Activated CD4-positive, alpha-beta memory T cell treated with anti-CD3 and anti-CD28 coated beads for 36 hours (primary cell): ENCODE measurements at places on chromosomes 5 and 9. TPM values are rescaled to one million over a fixed set of nuclear protein-coding genes. Genes with fewer than 3 reads are reported as not detected.

The PCDHGA5 gene
- not detected for total RNA-seq

The LVRN gene
- not detected for total RNA-seq

The PCDHGB7 gene
- not detected for total RNA-seq

The SPDL1 gene
- 34.9 TPM for total RNA-seq

The RANBP3L gene
- not detected for total RNA-seq

The MORN5 gene
- not detected for total RNA-seq

The LCN9 gene
- total RNA-seq = not detected

The SLC6A19 gene
- not detected for total RNA-seq

The DAPK1 gene
- 3.3 TPM for total RNA-seq

The FCN2 gene
- not detected for total RNA-seq

DNA sequence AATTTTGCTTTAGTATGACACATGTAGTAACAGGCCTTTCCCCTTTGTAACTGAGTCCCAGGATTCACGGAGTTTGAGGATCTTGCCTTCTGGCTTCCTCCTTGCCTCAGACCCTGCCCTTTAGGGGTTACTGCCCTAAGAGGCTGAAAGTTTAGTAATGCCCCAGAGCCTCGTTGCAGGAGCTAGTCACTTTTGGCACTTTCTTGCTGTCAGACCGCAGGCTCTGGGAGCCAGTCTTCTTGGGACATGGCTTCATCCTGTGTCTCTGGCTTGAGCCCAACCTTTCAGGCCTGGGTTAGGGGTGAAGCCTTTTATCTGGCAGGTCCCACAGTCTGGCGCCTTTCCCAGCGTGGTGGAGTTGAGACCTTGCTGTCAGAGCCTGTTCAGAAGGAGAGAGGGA is 185.6 kb upstream of the DMRT1 start:
- DNase-seq = no peak

DNA sequence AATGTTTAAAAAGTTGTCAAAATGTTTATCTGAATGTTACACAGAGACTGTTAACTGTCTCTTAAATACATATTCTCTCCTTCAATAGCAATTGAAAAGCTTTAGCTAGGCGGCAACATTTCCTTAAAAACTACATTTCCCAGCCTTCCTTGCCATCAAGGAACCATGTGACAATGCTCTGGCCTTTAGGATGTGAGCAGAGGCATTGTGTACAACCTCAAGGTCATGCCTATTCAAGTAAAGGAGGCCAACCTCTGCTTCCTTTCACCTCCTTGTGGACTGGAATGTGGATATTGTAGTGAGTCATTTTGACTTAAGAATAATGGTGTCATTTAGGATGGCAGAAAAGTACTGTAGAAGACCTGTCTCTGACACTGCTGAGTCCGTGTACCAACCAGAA is 23.7 kb upstream of the MROH2B start:
- no peak for DNase-seq

DNA sequence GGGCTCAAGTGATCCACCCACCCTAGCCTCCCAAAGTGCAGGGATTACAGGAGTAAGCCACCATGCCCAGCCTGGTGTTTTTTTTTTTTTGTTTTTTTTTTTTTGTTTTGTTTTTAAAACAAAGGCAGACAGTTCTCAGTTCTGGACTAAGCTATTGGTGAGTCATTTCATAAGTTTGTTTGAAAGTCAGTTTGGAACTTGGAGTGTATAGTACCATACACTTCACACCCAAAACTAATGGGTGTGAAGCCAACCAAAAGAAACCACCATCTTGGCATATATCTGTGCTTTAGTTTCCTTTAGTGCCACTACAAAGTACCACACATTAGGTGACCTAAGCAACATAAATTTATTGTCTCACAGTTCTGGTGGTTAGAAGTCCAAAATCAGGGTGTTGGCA is 13.4 kb downstream of the MAST4 start:
- no peak for DNase-seq

- no peak for DNase-seq
Observed at GRCh38 chr5:153902016-153902415, 136.7 kb downstream of the FAM114A2 start.

DNA sequence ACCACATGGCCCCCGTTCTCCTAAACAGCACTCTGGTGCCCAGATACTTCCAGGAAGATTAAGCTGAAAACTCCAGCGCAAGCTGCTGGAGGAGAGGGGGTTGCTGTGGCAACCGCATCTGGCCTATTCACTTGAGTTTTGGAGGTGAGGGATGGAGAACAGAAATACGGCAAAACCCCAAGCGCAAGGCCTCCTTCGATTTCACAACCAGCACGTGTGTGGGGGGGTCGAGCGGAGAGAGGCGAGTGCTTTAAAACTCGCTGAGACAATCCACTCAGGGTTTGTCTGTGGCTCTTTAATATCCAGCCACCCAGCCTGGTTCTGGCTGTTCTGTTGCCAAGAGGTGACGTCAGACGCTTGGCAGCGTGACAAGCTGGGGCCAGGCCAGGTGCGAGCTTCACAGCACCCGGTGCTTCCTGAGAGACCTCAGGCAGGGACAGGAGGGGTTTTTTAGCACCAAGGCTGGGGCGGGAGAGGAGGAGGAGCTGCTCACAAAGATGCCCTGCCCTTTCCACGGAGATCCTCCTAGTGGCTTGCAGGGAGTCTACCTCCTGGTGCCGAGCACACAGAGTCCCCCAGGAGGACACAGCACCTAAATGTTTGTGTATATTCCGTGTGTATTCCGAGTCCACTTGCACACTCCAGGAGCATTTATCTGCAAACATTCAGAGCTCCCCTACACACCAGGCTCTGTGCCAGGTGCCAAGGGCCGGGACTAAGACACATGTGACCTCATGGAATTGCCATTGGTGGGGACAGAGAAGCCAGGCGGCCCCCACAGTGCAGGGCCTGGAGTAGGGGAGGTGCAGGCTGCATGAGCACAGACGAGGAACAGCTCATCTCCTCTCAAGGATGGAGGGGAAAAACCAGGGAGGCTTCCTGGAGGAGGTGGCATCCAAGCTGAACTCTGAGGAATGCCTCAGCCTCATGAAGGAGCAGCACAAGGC is 194.6 kb downstream of the OLFM1 start:
- DNase-seq = peak; percentile 35

GRCh38 chr9:86722706-86723075 is 224.6 kb downstream of the GAS1 start:
- no peak for DNase-seq

DNA sequence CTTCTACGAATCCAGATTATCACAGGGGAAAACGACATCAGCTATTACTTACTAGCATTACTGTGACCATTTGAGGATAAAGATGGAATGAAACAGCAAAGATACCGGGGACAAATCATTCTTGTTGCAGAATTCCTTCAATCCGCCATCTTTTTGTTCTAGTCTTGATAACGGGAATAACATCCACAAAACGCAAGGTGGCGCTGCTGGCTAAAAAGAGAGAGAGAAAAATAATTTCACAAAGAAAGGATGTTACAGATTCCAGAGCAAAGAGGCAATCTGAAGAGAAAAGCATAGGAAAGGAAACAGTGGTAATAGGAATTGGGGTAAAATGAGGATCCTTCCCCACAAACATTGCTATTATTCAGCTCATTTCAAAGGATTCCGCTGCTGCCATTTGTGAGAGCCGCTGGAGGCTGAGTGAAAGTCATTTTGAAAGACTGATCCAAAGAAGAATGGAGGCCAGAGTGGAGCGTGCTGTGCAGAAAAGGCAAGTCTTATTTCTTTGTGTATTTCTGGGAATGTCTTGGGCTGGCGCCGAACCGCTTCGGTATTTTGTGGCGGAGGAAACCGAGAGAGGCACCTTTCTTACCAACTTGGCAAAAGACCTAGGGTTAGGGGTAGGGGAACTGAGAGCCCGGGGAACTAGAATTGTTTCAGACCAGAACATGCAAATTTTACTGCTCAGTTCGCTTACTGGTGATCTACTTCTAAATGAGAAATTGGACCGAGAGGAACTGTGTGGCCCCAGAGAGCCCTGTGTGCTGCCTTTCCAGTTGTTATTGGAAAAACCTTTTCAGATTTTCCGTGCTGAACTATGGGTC is at the start of gene PCDHB7:
Gene PCDHB7, plus strand, starts transcription at position 264 of the 824 bp plus-strand sequence. Its CDS starts 192 bp downstream, at position 456.
- DNase-seq = peak; percentile 35

- DNase-seq = no peak
Observed at GRCh38 chr5:135327429-135328127, 71.5 kb downstream of the MACROH2A1 start.

DNA sequence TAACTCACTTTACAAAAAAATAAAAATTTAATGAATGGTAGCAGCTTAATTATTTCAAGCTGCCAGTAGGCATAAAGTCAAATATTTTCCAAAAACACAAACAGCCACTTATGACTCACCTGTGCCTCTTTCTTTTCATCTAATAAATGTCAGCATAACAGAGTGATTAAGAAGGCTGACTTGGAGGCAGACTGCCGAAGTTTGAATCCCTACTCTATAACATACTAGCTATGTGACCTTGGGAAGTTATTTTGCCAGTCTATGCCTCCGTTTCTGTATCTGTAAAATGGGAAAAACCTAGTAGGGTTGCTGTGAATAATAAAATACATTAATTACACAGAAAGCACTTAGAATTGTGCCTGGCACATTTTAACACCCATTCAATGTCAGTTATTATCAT is 33.8 kb downstream of the FANCC start:
- no peak for DNase-seq

DNA sequence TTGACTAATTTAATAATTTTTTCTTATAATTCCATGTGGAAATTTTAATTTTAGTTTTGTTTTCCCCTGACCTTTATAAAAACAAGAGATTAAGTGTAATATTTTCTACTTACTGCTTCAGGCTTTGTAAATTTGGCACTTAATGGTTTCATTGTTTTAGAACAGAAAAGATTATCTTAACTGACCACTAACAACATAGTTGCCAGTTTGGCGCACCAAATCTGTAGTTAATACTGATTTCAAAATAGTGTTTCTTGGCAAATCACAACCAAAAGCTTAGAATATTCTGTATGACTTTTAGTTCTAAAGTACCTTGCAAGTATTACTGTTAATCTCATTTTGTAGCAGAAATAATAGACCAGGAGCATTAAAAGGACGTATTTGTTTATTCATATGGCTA is 124.3 kb downstream of the COMMD10 start:
- no peak for DNase-seq

- DNase-seq = no peak
Observed at GRCh38 chr5:105460721-105461120, 1898.1 kb upstream of the NUDT12 start.

GRCh38 chr5:59999056-59999455 is 105.5 kb upstream of the PDE4D start:
- DNase-seq = no peak

- no peak for DNase-seq
Observed at GRCh38 chr5:41286165-41286564, 72.8 kb upstream of the C6 start.
